Stimulated activated CD8-positive, alpha-beta memory T cell treated with anti-CD3 and anti-CD28 coated beads, Interleukin-7, amount 100 ng/mL, for 24 hours (primary cell): ENCODE measurements at places on chromosomes 1 and 21.

DNA sequence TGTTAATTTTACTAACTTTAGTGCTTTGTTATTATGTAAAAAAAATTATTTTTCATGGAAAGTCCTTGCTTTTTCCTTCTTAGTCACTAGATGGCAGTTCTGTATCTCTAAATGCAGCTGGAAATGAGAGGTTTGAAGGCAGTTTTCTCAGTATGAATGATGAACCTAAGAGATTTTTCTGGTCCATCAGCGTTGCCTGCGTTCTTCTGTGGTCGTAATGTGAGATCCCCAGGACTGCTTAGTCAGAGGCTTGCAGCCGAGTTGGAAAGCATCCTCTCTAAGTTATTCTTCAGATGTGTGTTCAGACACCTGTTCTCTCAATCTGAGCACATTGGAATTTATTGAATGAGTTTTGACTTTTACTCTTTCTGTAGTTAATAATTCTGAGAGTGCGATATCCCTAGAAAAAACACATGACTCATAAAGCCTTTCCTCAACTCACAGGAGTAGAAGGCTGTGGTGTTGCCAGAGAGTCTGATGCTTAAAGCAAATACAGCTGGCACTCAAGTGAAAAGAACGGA is 99.3 kb downstream of the FMN2 start:
- DNase-seq, result no peak

DNA sequence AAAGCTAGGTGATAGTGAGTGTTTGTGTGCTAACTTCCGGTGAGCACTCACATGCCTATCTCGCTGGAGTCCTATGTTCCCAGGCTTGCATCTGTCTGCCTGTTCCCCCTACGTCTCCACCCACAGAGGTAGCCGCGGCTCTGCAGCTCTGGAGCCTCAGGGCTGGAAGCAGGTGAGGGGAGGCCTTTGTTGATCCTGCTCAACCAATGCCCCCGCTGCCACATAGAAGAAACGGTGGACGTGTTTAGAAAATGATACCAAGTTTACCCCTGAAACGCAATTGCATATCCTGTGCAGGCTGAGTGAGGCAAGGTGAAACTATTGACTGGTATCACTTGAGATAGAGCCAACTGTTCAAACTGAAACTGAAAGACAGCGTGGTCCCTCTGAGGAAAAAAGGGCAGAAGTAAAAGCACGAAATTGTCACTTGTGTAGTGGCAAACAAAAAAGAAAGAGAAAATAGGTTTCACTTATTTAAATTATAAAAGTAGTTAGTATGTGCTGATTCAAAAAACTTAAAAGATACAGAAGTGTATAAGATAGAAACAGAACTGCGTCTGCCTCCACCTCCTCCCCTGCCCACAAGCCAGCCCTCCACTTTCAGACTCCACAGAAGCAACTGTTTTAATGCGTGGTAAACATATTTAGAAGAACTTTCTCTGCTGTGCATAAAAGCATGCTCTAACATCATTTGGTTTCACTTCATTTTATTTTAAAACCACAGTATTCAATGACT is 38.6 kb upstream of the ETS2 start:
- peak; percentile 20 for DNase-seq

DNA sequence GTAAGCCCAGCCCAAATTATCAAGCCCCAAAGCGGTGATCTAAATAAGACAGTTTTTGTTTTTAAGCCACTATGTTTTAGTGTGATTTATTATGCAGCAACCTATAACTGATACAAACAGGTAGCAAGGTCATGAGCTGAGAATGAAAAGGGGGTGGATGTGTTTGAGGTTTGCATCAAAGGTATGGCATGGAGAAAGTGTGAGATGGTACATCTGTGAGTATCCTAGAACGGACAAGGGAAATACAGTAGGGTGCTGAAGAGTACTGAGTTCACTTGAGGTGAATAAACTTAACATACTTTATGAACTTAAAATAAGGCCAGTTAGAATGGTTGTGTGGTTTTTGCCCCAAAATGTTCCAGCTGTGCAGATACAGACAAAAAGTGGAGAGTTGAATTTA is 286.0 kb upstream of the B3GALT2 start:
- DNase-seq, result no peak

DNA sequence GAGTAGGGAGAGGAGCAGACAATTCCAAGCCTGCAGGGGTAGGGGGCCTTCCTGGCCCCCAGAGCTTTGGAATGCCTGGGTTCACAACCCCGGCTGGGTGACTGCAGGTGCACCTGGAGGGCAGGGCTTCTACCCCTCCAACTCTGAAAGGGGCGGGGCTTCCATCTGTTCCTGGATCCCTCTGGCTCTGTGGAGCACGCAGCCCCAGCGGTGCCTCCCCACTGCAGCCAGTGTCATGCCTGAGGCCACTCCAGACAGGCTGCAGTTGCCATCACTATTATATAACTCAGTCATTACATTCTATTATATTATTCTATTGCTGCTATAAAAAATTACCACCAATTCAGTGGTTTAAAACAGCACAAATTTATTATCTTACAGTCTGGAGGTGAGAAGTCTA is 12.5 kb upstream of the FNBP1L start:
- no peak for DNase-seq

- no peak for DNase-seq
These were observed 1.5 kb downstream of the SIM2 start for GRCh38 chr21:36700295-36700970.

DNA sequence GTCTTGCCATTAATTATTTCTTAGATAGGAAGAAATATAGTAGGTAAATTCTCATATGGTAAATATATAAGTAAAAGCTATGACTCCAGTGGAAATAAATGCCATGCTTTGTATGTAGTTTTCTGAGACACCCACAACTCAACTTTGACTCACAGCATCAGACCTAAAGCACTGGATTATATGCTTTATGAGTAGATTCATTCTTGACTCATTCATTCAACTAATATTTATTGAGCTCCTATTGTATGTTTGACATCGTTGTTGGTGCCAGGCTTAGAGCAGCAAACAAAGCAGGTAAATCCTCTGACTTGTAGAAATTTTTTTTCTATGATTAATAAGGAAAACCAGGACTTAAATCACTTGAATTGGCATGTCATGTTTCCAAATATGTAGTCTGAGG is 211.4 kb downstream of the PTPRC start:
- DNase-seq, result no peak

GRCh38 chr1:94989398-94989797 is 62.5 kb upstream of the CNN3 start:
- no peak for DNase-seq

DNA sequence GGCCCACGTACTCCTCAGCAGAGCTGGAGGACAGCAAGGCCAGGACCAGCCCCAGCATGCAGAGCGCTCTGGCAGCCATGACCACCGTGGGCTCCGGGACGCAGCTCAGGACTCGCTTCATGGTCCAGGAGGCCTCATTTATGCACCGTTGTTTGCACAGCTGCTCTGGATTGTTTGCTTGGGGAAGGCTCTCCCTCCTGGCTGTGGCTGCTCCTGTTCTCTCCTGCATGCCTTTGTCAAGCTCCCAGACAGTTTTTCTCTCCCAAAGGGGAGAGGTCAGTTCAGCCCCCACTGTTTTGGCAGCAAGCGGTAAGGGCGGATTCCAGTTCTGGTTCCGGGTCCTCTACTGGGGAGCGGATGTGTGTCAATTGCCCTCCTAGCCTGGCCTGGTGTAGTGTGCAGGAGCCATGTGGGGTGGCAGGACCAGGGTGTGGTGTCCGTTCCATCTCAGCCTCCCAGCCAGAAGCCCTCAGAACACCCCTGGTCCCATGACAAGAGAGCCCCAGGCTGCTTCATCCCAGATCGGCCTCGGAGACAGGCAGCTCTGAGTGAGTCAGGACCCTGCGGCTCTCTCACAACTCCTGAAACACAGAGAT is at the start of gene TFF3:
TFF3 (minus strand) TSS at position 114 of the 596 bp plus-strand sequence; CDS start at position 79, 35 bp downstream.
- DNase-seq, result no peak

GRCh38 chr21:41805643-41806042 is 38.8 kb upstream of the RIPK4 start:
- DNase-seq, result no peak

- DNase-seq, result no peak
These were observed 96.1 kb downstream of the TEX35 start for GRCh38 chr1:178609015-178609414.

DNA sequence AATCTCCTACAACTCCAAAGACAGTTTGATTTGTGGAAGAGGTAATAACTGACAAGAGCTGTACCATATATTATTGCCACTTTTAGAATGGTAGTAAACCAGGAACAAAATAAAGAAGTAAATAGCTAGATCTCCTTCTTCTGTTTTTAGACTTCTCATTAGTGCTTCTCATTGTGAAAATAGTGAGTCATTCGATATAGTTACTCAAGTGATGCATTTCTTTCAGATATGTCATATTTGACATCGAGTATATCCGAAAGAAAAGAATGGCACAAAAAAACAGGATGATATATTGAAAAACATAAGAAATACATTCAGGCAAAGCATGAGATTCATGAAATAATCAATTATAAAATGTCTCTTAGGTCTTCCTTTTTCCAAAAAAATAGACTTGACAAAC is 1346.1 kb downstream of the BRINP3 start:
- DNase-seq, result no peak

DNA sequence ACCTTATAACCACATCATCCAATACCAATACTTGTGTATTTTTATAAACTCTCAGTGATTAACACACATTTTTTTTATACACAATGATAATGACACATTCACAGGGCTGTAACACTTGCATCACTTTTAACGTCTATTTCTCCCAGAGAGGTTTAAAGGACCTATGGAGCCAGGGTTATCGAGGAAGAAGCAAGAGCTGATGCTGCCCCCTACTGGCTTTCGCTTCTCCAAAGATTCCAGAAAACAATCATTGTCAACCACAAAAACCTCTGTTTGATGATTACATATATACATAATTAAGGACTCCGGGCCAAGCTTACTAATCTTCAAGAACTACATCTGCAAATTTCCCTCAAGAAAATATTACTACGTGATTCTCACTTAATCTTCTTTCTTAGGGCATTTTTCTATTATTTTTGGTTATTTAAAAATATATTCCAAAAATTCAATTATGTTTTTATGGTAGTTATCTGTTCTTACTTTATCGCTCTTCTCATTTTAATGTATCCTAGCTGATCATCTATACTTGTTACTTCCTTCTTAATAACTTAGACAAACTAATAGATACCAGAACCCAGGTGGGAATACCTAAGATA is 214.5 kb downstream of the VAV3 start:
- peak; percentile 21 for DNase-seq

- DNase-seq, result no peak
These were observed 278.7 kb upstream of the DUSP10 start for GRCh38 chr1:222020553-222020952.

GRCh38 chr1:20278692-20279130 is 12.0 kb upstream of the VWA5B1 start:
- no peak for DNase-seq

- no peak for DNase-seq
These were observed 31.9 kb upstream of the IVNS1ABP start for GRCh38 chr1:185348985-185349384.

GRCh38 chr1:57820356-57821095 is 396.7 kb upstream of the DAB1 start:
- no peak for DNase-seq

DNA sequence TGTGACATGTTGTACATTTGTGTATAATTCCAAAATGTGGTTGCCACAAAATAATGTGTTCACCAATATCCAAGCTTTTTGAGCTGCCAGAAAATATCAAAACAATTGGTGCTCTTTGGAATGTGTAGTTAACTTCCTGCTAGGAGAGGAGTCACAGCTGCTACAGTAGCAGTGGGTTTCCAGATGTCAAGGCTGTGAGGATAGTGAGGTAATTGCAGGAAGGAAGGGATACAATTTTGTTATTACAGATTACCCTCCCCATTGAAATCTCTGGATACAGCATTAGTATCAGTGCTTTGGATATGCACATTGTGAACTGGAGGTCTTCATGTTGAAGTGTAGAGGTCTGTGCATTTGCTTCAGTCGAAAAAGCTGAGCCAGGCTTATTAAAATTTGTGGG is 253.2 kb downstream of the PTPRC start:
- DNase-seq, result no peak

- no peak for DNase-seq
These were observed 61.1 kb downstream of the TOMM20 start for GRCh38 chr1:235067396-235068157.

DNA sequence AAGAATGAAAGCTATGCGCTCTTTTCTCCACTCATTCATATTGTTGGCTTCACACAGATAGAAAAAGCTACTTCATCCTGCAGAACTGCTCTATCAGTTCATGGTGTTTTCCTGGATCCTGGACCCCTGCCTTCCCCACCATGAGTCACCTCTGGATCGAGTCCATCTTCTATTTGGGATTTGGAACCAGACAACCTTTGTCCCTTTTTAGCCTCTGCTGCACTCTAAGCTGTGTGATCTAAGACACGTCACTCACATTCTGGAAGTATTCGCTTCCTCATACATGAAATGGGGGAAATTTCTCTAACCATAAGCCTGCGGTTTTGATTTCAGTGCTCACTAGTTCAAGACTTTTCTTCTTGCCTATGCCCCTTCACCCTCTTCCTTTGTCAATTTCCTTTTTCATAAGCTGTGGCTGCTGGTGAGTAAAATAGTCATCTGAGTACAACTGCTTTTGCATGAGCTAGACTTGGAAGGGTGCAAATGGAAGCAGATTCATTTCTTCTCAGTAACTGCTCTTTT is 14.1 kb upstream of the DEGS1 start:
- no peak for DNase-seq

DNA sequence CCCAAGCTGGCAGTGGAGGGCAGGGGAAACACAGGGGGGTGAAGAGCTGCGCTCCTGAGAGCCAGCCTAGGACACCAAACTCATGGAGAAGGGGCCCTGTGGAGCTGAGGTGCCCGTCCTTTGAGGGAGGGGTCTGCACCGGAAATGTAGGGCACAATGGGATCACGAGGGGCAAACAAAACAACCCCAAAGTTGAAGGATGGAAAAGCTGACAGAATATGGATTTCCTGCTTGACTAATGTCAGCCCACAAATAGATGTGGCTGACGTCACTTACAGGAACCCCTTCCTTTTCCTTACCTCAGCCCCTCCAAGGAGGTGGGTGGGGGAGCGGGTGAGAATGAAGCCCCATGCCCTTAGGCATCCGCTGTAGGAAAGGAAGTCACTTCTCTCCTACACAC is 110.9 kb downstream of the KCNN3 start:
- no peak for DNase-seq

GRCh38 chr1:9105336-9105867 is 23.5 kb downstream of the GPR157 start:
- DNase-seq, result no peak

GRCh38 chr1:89873770-89874169 is 52.9 kb downstream of the LRRC8D start:
- no peak for DNase-seq

DNA sequence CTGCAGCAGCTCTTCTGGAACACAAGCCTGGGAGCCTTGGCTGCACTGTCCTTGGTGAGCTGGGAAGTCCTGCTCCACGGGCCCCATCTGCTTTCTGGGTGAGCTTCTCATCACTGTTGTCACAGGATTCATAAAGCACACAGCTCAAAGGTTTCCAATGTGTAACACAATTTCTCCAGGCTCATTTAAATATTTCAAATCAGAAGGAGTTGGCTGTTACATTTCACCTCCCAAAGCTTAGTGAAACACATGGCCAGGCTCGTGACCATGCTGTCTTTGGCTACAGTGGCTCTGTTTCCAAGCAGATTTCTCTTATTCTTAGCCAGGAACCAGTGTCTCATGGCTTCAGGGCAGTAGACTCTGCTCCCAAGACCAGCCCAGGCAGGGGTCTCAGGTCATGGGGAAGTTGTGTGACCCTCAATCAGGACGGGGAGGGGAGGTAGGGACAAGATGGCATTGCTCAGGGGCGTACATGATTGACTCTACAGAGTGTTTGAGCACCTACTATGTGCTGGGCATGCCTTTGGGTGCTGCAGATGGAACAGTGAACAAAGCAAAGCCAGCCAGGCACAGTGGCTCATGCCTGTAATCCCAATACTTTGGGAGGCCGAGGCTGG is 353.0 kb downstream of the NPHP4 start:
- no peak for DNase-seq

GRCh38 chr1:221557013-221557412 is 184.9 kb downstream of the DUSP10 start:
- DNase-seq, result no peak
